RKO (cell line): ENCODE measurements at places on chromosomes 12 and 14.

DNA sequence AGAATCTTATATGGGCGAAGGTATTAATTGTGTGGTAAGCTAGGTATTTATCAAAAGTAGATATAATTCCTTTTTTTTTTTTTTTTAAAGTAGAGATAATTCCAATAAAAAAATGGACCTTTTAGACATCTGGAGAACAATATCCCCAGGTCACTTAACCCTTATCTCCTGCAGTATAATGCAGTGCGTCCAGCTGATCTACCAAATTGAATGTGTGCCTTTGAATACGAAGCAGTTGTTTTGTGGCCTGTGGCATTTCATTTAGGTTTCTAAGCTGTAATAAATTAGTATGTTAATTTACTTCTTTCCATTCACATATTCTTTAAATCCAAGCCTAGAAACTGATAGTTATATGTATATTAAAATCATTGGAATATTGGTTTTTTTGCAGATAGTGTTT, 3.1 kb downstream of the FUT8 start:
- DNase-seq: no peak

GRCh38 chr12:64229240-64229639, 7.1 kb upstream of the KICS2 start:
- DNase-seq: no peak

- DNase-seq: peak; percentile 91
Measured at GRCh38 chr14:73713803-73714655, at the start of gene PNMA1. Gene PNMA1 (minus strand): TSS chr14:73714384. CDS start chr14:73713639, 745 bp downstream.

DNA sequence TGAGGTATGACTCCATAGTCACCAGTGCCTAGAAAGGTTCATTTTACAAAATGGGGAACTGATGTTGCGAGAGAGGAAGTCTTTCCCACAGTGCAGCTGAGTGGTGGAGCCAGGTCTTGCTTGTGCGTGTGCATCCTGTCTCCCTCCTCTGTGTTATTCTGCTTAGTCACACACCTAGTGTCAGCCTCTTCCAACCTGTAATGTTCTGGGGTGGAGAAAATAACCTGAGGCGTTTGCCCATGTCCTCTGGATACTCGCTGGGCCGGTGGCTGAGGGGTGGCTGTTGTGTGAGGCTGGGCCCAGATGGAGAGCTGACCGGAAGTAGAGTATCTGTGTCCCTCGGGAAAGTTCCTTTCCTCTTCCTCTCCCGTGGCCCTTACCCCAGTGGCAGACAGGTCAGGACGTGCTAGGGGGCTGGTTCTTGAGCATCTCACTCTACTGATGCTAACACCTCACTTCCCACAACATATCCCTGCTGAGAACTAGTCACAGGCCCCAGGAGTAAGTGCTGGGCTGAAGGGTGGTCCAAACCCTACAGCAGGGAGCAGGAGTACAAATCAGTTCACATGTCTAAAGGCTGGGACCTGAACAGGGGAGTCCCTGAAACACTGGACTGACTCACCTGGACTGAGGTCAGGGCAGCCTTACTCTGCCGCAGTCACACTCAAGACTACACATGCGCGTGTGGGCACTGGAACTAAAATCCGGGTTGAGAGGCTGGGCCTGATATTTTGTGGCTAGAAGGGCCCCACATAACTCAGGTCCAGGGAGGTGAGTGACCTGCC, 7.0 kb downstream of the MLF2 start:
- DNase-seq: no peak

GRCh38 chr14:60514741-60515491, 6.0 kb downstream of the SIX6 start:
- no peak for DNase-seq

DNA sequence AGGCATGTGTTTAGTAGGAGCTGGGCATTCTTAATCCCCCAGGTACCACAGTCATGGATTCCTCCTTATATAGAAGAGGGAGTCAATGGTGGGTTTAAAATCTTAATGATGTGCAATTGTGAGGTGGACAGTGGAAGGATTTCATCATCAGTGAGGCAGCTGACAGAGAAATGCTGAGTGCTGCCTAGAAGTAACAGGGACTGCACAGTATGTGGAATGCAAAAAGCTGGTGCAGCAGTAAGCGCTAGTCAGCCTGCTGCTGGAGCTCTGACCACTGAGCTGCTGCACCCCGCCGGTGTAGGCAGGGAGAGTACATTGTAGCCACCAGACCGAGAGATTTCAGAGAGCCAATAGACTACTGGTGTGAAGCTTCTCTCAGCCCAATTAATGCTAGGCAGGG, 80.5 kb upstream of the DACT1 start:
- DNase-seq: no peak

- no peak for DNase-seq
Measured at GRCh38 chr12:11891754-11892386, 178.9 kb upstream of the BCL2L14 start.

DNA sequence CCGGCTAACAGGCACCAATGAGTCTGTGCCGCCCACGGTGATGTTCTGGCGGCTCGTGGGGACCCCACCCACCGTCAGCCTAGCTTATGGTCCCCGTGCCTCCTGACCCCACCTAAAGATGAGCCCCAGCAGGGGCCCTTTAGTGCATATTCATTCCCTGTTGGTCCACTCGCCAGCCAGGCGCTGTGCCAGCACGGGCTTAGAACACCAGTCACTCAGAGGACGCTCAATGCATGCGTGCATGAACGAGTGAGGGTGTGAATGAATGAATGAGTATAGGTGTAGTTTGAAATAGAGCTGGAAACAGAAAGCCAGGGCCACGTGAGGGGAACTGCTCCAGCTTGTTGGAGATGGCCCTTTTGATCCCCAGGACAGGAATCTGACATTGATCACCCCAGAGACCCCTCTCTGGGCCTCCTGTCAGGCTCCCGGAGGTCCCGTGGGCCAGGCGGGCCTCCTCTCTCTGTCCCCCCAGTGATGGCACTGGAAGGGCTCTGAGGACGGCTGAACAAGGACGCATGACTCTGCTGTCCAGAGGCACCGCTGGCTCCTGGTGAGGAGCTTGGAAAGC, 193.9 kb upstream of the C14orf180 start:
- no peak for DNase-seq

- no peak for DNase-seq
Measured at GRCh38 chr12:53935383-53936341, 3.0 kb upstream of the HOXC13 start.

GRCh38 chr12:131830335-131830913, 2.2 kb downstream of the MMP17 start:
- no peak for DNase-seq

DNA sequence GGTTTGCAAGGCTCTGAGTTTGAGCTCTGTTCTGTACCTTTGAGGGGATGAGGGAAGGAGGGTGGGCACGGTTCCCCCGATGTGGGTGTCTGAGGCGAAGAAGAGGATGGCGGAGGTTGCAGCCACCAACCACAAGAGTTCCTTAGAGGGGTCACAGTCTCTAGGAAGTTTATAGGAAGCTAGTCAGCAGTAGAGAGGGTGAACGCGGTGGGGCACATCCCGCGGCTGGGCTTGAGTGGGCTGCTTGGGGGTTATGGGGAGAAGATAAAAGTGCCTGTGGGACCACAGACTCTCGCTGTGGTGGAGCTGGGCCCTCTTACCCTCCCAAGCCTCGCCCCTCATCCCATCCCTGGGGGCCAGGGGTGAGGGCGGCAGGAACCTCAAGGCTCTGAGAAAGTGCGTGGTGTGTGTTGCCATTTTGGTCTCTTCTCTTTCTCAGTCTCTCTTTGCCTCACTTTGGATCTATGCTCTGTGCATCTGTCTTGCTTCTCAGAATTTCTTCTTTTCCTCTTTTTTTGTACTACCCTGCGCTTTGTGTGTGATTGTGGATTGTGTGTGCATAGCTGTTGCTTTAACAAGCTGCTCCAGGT, 2.7 kb downstream of the CD4 start:
- DNase-seq: no peak

DNA sequence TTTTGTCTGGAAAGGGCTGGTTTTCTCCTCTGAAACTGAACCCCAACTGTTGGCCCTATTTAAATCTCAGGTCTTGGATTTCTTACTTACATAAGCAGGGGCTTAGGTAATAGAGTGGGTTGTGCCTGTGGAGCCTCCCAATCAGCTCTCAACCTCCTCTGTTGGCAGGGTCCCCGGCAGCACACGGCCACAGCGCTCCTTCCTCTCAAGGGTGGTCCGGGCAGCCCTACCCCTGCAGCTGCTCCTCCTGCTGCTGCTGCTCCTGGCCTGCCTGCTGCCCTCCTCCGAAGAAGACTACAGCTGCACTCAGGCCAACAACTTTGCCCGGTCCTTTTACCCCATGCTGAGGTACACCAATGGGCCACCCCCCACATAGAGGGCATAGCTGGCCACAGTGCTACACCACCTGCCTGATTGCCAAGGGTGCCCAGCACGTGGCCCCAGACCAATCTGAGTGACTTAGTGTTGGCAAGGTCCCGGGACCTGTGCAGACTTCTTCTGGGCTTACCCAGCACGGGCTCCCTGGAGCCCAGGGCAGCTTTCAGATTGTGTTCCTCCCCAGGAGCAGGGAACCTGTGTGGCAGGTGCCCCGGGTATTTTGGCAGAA, 68.9 kb downstream of the ESR2 start:
- DNase-seq: no peak

DNA sequence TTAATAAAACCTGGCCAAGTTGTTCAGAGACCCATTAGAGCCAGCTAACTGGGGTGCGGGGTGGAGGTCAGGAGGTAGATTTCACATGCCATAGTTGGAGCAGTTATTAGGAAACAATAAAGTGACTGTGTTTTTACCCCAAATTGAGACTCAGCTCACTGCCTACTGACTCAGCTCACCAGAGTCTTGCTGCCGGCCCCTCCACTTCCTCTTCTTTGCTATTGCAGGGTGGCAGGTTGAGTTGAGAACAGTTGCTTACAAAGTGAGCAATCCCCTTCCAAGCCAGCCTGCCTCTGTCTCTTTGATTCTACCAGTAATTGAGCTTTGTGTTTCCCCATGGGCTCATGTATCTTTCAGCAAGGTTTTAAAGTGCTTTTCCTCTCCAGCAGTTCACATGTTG, 12.9 kb downstream of the ST8SIA1 start:
- no peak for DNase-seq

- DNase-seq: no peak
Measured at GRCh38 chr12:67939611-67940010, 49.6 kb upstream of the IFNG-AS1 start.

DNA sequence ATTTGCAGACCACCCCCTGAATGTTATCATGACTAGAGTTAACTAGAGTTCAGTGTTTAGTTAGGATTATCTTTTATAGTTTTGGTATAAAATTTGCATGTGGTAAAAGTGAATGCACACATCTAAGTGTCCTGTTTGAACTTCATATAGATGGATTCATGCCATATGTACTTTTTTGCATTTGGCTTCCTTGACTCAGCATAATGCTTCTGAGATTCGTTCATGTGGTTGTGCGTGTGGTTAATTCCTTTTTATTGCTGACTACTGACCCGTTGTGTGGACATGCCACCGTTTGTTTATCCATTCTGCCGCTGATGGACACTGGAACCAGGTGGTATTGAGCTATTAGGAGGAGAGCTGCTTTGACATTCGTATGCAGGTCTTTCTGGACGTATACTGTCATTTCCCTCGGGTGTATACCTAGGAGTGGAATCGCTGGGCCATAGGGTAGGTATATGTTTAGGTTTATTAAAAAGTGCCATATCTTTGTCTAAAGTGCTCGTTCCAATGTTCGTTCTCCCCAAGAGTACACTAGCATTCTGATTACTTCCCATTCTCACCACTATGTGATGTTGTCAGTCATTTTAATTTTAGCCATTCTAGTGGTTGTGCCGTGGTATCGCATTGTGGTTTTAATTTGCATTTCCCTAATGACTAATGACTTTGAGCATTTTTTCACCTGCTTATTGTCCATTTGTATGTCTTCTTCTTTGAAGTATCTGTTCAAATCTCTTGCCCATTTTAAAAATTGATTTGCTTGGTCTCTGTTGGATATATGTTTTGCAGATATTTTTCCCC, 37.7 kb downstream of the RIN3 start:
- DNase-seq: peak; percentile 28

DNA sequence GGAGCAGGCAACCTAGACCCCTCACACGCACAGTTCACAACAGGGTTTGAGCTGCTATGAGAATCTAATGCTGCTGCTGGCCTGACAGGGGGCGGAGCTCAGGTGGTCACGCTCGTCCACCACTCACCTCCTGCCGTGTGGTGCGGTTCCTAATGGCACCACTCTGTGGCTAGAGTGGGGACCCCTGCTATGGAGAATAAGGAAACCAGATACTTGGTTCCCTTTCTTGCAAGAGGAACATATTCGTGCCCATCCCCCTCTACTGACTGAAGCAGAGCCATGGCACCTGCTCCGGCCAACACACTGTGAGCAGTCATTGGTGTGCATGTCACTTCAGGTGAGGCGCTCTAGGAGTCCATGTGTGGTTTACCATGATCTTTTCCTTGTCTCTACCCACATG, 30.4 kb upstream of the RIMBP2 start:
- no peak for DNase-seq
